ENCODE measurements at places on chromosomes 5 and 9.

GRCh38 chr5:137604348-137605095, 105.4 kb upstream of the SPOCK1 start:
- DNase-seq, result no peak

DNA sequence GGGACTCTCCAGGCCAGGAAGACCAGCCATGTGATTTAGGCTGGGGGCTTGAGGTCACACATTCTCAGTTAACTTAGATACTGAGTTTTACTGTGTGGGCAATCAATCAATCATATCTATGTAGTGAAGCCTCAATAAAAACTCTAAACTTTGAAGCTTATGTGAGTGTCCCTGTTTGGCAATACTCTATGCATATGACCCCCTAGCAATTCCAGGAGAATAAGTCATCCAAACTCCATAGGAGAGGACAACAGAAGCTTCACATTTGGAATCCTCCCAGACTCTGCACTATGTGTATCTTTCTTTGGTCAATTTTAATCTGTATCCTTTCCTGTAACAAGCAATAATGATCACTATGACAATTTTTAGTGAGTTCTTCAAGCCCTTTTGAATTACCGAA, 216.8 kb upstream of the RGMB start:
- DNase-seq, result no peak

GRCh38 chr5:150389531-150390266, 23.0 kb downstream of the CD74 start:
- no peak for DNase-seq

GRCh38 chr5:75948438-75948837, 134.7 kb upstream of the SV2C start:
- DNase-seq, result no peak

DNA sequence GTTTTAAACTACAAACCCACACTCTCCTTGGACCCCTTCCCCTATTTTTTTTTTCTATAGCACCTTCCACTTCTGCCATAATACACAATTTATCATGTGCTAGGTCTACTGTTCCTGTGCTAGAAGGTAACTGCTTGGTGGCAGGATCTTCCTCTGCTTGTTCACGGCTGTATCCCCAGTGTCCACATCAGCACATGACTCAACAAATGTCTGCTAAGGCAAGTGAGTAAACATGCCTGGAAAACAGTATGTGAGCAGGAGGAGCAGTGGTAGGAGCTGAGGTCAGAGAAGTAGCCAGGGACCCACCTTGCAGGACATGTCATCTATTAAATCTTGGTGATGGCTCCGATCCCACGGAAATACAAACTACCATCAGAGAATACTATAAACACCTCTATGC, 79.4 kb downstream of the AUH start:
- DNase-seq, result no peak

Measured in A172 (cell line).